Activated CD8-positive, alpha-beta memory T cell treated with anti-CD3 and anti-CD28 coated beads, Interleukin-2, amount 50 U/mL, for 4 hours (primary cell): ENCODE measurements at places on chromosomes 12 and 14.
A peak's percentile ranks its signal among the peaks of the same experiment; 100 is the strongest.

DNA sequence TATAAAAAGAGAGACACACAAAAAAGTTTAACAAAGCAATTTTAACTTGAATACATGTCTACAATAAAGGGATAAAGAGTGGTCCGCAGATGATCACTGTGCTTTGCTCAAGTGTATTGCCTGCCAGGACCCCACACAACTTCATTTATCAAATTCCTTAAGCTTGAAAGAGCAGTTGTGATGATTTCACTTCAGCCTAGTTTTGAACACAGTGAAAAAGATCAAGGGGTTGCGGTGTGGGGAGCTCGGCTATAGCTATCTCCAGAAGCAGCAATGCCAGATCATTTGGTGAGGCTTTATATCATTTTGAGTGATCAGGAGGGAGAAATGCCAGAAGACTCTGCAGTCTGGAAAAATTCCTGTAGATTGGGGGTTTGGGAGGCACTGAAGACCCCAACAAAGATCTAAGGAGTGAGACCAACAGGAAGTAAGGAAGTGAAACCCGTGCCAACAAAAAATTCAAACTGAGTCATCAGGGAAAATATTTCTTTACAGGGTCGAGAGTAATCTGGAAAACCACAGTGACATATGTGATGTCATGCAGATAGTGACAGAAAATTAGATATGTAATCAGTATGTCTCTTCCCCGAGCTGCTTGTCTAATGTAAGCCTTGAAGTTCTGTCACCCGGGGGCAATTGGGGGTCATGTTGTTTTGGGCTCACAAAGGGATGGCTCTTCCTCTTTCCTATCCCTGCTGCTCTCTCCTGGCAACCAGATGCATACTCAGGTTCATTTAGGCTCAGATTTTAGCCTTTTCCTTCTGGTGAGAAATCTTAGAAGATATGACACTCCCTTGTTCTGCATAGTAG is 221.8 kb downstream of the MSRB3 start:
- DNase-seq, result no peak

DNA sequence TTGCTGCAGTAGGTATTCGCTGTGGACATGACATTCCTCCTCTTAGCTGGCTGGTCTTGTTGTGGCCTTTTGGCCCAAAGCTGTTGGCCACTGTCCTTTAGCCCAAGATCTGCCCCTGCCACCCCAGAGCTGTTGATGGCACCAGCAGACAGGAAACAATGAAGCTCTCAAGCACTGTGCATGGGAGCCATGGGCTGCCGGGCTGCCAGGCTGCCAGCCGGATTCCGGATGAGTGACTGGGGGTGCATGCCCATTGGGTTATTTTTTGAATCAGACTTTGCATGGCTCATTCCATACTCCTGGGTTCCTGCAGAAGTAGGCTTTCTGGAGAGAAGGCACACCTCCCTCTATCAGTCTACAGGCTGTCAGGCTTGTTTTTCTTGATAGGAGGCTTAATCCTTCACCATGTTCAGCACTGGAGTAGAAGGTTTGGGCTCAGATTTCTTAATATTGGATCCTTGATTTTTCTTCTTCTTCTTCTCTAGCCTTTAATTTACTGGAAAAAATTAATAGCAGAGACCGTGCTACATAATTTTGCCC is 32.4 kb downstream of the MAX start:
- DNase-seq, result no peak

DNA sequence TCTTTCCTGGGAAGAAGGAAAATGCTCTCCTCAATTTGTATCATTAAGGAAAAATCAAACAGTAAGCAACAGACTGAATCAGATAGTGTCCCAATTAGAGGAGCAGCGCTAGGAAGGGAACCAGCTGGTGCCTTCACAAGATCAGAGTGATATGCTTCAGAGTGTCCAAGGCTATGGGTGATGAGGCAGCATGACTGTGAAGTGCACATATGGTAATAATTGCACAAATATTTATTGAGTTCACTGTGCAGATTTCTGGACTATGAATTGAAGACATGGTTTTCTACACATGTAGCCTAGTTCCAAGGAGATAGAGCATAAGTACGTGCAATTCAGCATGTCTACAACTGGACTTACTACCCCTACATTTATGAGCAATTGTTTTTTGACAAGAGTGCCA is 78.8 kb upstream of the EVL start:
- no peak for DNase-seq

DNA sequence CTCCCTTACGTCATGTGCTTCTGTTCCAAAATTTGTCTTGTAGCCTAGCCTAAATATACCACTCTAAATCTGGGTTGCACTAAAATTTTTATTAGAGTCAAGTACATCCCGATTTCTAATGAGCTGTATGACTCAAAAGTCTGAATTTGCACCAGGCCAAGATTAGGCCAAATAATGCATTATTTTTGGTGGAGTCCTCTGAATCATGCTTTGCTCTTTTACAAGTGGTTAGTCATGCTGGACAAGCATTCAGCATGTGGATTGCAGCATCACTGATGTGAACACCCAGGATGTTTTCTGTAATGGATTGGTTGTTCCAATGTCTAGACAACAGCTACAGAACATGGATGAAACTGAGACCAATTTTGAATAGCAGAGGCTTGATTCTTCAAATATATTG is 23.7 kb downstream of the HEBP1 start:
- no peak for DNase-seq

DNA sequence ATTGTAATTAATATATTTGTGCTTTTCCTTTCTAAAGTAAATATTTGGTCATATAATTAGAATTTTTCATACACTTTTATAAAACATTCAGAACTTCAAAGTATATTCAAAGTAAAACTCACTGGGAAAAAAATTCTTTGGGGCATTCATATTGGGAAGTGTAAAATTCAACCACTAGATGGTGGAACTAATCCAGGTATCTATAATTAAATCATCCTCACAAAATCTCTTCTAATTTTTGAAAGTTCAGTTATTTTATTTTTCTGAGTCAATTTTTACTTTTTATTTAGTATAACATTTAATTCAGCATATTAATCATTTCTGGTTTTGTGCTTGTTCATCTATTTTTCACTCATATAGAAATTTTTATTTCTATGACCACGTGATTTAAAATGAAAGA is 81.0 kb downstream of the NTS start:
- no peak for DNase-seq

- DNase-seq, result no peak
Measured at GRCh38 chr12:105741786-105742566, 396.8 kb downstream of the NUAK1 start.

- no peak for DNase-seq
Measured at GRCh38 chr12:81294325-81295190, 216.7 kb downstream of the ACSS3 start.

GRCh38 chr14:23237772-23238594 is at the start of gene RNF212B:
Gene RNF212B (plus strand): TSS chr14:23237936. CDS start chr14:23240346, 2,410 bp downstream.
- DNase-seq, result peak; percentile 78
